BJ (cell line): ENCODE measurements at places on chromosomes 3 and 15. TPM values are rescaled to one million over a fixed set of nuclear protein-coding genes. Genes with fewer than 3 reads are reported as not detected.

DNA sequence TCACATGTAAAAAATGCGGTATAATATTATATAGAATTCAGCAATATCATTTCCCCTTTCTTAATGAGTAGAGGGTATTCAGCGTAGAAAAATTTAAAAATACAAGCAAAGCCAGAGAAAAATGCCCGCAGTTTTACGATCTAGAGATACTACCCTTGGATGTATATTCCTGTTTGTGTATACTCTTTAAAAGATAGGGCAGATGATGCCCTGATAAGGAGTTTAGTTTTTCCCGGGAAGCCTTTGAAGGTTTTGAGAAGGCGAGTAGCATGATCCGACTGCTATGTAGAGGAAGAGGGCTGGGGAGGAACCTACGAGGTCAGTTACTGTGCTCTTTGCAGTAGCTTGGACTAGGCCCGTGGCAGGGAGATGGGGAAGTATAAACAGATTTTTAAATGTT lies 1.2 kb downstream of the YEATS2 start:
- DNase-seq = no peak

ARPIN gene
- 10.0 and 11.2 TPM in 2 replicates for polyA plus RNA-seq

DNA sequence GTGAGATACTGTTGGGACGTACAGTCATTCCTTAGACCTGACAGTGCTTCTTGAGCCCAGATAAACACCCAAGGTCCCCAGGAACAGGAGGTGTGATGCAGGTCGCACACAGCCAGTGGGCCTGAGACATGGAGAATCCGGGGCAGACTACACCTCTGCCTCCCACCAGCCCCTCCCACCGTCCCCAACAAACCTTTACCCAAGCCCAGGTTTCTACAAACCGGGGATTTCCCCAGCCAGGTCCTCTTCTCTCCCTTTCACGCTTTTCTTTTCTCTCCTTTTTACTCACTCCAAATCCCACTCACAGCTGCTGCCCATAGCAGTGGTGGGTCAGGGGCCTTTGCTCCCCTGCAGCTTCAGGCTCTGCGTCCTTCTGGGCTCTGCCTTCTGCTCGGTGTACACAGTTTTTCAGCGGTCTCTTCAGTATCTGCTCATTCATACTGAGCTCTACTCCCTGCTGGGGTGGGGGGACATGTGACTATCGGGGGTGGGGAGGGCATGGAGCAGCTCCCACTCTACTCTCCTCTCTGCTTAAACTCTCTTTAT lies 4.8 kb upstream of the PCSK6 start:
- DNase-seq = no peak

- DNase-seq = no peak
Observed at GRCh38 chr3:148211725-148212124, 486.0 kb upstream of the AGTR1 start.

DNA sequence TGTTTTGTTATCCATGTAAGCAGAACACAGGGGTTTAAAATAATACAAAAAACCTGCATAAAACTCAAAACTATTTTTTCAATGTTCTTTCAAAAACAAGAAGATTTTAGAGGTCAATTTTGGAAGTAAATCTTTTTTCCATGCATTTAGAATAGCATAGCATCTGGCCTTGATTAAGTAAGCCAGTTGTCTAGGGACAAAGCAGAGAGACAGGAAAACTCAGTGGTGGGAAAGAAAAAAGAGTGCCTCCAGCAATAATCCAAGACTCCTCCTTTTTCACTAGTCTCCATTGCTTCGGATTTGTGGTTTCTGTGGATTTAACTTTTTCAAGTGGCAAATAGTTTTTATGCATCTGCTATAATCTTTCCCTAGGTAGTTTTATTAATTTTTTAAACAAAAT lies 88.9 kb downstream of the SUCNR1 start:
- DNase-seq = peak; percentile 37

TM4SF18 gene
- polyA plus RNA-seq = 0.11 and 0.29 TPM in 2 replicates

USP13 gene
- 10.5 and 11.2 TPM in 2 replicates for polyA plus RNA-seq

- no peak for DNase-seq
Observed at GRCh38 chr15:98745179-98745578, 96.8 kb downstream of the IGF1R start.

TGM4 gene
- polyA plus RNA-seq = not detected in 2 replicates

DNA sequence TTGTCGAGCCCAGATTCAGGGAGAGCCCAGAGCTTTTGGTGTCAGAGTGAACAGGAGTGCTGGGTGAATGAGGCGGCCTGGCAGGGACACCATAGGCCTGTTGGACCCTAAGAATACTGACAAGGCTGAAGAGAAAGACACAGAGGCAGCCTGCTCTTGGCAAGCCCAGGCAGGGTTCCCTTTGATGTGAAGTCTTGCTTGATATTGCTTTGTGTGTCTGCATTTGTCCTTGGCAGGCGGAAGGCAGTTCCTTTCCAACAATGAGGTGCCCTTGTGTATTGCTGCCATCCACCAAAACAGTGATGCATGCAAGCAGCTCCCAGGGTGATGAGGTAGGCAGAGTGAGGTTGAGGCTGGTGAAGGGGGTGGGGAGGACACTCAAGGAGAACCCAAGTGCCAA lies 152.7 kb upstream of the TSC22D2 start:
- DNase-seq = no peak

DNA sequence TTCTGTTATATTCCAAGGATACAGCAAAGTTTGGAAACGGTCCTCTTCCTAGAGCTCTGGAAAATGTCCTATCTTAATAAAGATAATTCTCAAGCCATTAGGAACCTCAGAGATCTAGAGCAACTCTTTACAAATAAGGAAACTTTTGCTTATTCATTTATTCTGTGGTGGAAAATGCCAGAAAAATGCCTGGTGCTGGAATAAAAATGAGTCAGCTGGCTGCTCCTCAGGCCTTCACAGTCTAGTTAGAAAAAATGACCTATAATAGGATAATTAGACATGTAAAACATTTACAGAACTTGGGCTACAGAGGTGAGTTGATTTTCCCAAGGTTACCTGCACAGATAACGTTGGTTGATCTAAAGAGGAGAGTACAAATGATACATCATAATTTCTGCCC lies 372.5 kb downstream of the NLGN1 start:
- DNase-seq = peak; percentile 14

GRCh38 chr15:63473749-63473998 lies 30.7 kb upstream of the USP3 start:
- DNase-seq = no peak

ITGB5 gene
- polyA plus RNA-seq = 223 and 393 TPM in 2 replicates

- DNase-seq = no peak
Observed at GRCh38 chr3:72548461-72548860, 299.8 kb downstream of the SHQ1 start.
